ENCODE measurements at places on chromosomes 6 and 20.

DNA sequence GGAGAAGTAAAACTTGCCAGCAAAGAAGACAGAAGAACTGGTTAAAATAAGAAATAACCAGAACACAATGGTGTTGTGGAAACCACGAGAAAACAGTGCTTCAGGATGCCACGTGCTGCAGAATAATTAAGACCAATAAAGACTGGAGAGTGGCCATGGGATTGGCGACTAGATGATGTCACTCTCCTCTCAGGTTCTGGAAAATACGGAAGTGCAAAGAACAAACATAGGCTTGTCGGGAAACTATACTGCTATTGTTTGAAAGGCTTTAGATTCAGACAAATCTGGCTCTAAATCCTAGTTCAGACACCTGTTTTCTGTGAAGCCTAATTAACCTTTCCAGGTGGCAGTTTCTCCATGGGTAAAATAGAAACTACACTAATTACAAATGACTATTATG lies 138.4 kb upstream of the STXBP5 start:
- DNase-seq, result no peak

DNA sequence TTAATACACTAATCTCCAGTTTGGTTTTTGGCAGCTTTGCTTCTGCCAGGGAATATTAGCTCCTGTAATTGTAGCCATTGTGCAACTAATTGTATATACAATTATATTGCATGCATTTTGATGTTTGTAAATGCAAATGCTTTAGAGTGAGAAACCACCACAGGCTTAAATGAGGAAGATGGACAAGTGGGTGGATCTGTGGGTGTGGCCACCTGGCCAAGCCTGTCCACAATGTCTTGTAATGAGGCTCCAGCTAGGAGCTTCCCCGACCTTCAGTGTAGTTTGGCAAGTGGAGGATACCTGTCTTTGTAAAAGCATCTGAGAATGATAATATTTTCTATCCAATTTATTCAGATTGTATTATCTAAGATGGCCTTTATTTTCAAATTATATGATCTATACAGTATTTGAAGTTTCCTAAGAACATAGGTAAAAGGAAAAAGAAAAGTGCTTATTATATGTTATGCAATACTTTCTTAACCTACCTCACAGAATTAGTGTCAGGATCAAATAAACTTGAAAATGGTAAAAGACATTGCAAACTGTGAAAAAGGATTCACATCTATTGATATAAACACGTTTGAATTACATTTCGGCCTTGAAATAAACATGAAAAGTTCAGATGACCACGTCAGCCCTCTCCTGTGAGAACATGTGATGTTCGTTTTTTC lies 49.3 kb upstream of the ARID1B start:
- DNase-seq, result no peak

DNA sequence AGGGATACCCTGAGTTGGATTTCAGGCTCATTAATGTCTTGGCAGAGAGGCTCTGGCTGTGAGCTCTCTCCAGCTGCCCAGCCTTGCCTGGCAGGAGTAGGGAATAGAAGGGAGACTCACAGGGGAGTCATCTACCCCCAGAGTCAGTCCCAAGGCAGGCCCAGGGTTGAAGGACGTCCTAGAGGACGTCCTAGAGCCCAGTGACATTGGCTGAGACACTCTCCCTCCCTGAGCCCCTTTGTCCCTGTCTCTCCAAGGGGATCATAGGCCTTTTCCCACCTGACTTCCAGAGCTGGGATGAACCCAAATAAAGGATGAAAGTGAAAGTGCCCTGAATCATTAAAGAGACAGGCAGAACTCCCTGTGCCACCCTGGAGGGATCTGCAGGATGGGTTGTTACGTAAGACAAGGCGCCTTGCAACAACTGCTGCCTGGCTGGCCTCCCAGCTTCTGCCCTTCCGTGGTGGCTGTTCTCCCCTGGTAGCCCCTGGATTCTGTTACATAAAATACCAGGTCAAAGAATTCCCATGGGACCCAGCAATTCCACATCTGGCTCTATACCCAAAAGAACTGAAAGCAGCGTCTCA lies 53.6 kb upstream of the SIRPA start:
- DNase-seq, result no peak

GRCh38 chr20:38755324-38755910 lies 7.2 kb downstream of the ACTR5 start:
- DNase-seq, result no peak

GRCh38 chr6:22147921-22148776 lies 148.7 kb downstream of the PRL start:
- DNase-seq, result peak; percentile 79

All from left forelimb (tissue), 1 donor.